ENCODE measurements at places on chromosomes 16 and 17.

GRCh38 chr16:4315186-4316107 lies at the start of gene GLIS2:
Gene GLIS2, plus strand, starts transcription at chr16:4316067. Its CDS starts 16,214 bp downstream, at chr16:4332281.
- peak within 1 kb of the TSS; percentile 72 for H3K4me3 ChIP-seq
- peaks cover 45% of the 10 kb centered on the region for H3K4me1 ChIP-seq
- H3K27me3 ChIP-seq: no peaks in the 10 kb centered on the region

- H3K36me3 ChIP-seq: no peaks in the 10 kb centered on the region
- H3K27ac ChIP-seq: no peak overlapping the region
- no peaks in the 10 kb centered on the region for H3K27me3 ChIP-seq
- H3K4me1 ChIP-seq: peaks cover 8% of the 10 kb centered on the region
- peak; percentile 67 for DNase-seq
Measured at GRCh38 chr16:80144191-80144590, 396.6 kb upstream of the DYNLRB2 start.

GRCh38 chr16:11203111-11203623 lies 52.8 kb downstream of the SOCS1 start:
- peaks cover 29% of the 10 kb centered on the region for H3K4me1 ChIP-seq
- no peak overlapping the region for H3K27ac ChIP-seq
- DNase-seq: no peak
- H3K4me3 ChIP-seq: no peak overlapping the region

DNA sequence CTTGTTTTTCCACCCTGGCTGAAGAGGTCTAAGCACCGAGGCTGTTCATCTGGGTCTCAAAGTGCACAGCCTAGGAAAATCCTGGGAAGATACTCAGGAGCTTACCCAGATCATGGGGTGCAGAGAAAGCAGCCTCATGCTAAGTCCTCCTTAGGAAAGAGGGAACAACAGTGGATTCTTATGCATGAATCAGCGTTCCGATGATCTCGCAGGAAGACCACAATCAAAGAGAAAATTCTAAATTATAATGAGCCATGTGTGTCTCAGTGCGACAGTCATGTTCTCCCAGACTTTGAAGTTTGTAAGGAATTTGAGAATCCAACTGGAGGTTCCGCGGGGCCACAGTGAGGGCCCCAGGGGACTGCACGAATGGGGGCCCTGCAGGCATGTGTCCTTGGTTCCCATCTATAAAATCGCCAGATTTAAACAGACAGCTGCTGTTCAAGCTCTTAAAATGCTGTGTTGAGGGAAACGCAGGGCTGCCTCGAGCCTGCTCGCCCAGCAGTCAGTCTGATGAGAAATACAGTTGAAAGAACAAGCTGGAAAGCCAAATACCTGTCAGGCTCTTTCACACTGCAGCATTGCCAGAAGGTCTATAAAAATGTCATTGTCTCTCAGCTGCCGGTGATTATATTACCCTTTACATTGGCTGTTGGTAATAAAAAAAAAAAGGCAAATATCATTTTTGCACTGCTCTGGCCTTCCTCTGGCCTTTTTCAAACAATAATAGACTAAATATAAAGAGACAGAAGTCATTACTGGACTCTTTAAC lies 152.1 kb downstream of the PMP22 start:
- H3K4me1 ChIP-seq: peaks cover 8% of the 10 kb centered on the region
- H3K27ac ChIP-seq: no peak overlapping the region
- DNase-seq: no peak
- H3K27me3 ChIP-seq: no peaks in the 10 kb centered on the region
- no peak overlapping the region for H3K4me3 ChIP-seq

- no peak overlapping the region for H3K4me3 ChIP-seq
- H3K27me3 ChIP-seq: no peaks in the 10 kb centered on the region
- DNase-seq: no peak
Measured at GRCh38 chr16:53950677-53951076, 246.7 kb downstream of the FTO start.

Data from astrocyte (in vitro differentiated cells and primary cell).